NCI-H1694 (cell line): ENCODE measurements at places on chromosomes 4 and X.

- DNase-seq, result peak; percentile 39
Measured at GRCh38 chr4:61199873-61200186, 296 bp upstream of the ADGRL3 start.

DNA sequence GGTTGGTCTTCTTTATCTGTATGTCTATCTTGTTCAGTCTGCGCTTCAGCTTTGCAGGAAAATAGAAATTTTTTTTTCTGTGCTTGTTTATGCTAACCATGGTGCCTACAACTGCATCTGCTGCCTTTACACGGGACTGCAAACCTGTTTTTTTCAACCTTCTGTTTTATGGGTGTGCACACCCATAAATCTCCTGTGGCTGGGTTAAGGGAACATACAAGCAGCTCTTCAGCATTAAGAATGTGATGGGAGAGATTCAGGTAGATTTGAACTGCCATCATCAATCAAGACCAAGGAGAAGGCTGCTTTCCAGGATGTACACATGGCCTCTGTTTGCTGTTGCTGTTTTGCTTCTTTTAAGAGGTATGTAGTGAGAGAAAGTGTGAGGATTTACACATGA lies 502.9 kb downstream of the ANKRD50 start:
- no peak for DNase-seq

DNA sequence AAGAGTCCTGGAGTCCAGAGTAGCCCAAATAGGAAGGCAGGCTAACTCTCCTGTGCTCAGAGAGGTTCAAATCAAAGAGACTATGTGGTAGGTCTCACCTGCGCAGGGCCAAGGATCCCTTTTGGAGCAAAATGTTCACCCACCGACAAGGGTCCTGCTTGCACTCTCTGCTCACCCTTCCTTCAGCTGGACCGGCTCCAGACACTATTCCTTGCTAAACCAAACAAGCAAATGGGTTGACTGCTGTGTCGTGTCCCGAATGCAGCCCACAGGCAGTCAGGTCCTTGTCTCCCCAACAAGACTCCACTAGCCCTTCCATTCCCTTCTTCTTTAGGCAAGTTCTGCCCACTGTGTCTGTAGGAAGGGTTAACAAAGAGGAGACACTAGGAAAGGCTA lies 760 bp downstream of the TRMT2B start:
- no peak for DNase-seq

DNA sequence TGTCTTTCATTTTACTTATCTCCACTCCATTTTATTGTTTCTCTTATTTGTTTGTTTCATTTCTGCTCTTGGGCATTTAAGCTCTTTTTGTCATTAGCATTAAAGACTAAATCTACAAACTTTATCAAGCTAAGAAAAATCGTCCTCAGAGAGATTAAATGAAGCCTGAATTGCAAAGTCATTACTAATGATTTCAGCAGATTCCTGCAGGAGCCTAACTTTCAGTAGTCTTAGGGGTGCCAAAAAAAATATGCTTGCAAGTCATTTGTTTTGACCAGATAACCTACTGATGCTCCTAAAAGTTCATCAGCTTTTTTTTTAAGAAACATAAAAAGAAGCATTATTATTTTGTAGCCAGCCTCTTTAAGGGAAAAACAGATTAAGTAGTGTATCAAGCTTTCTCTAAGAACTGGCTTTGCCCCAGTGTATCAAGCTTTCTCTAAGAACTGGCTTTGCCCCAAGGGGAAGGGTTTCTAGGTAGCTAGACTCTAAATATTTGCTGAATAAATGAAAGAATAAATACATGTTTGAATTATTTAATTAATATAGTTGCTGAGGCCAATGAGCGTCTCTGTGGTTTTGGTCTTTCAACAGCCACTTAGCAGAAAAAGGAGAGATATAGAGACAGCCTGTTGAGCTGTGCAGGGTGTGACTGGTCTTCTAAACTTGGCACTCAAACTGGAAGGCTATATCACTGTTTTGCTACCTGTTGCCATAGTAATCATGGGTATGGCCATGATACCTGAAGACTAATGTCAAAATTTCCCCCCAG lies 174.2 kb downstream of the BTC start:
- DNase-seq, result no peak

DNA sequence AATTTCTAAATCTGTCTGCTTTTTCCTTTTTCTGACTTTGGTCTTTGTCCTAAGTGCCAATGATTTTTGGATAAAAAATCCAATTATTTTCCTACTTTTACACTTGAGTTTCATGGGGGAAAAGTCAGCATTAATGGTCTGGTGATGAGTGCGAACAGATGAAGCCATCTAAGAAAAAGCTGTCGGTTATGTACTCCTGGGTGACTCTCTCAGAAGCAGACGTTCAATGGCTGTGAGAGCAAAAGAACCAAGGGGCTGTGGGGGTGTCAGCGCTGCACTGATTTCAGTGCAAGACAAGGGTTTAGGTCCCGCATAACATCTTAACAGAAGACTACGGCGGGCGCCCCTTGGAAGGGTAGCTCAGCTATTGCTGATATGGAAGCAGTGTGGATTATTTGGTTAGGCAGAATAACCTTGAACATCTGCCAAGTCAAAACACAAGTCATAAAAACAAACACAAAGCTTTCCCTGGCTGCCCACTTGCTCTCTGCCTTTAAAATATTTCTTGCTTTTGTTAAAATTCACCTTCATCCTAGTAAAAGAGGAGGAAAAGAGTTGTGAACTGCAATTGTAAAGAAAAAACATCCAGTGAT lies 240.5 kb downstream of the MAML3 start:
- no peak for DNase-seq

- no peak for DNase-seq
Measured at GRCh38 chr4:61003301-61003700, 196.8 kb upstream of the ADGRL3 start.

GRCh38 chr4:82644734-82645126 lies 82.9 kb upstream of the TMEM150C start:
- no peak for DNase-seq

DNA sequence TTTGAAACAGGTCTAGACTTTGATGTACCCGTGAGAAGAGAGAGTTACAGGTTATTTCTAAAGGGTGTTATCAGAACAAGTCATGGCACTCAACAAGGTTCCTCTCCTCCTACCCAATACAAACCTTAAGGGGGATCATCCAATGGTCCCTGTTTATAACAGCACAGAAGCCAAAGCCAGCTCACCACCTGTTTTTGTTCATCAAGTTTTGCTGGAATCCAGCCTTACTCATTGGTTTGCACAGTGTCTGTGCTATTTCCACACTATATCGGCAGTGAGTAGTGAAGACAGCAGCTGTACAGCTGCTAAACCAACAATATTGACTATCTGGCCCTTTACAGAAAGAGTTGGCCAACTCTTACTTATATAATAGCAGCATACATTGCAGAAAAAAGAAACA lies 262.1 kb upstream of the STS start:
- no peak for DNase-seq

DNA sequence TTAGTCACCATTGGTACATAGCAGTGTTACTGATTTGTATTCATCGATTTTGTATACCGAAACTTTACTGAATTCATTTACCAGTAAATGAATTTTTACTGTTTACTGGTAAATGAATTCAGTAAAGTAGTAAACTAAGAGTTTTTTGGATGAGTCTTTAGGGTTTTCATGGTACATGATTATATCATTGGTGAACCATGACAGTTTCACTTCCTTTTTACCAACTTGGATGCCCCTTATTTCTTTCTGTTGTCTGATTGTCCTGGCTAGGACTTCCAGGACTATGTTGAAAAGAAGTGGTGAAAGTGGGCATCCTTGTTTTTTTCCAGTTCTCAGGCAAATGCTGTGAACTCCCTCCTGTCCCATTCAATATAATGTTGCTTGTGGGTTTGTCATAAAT lies 494.9 kb downstream of the GALNTL6 start:
- DNase-seq, result no peak

- DNase-seq, result no peak
Measured at GRCh38 chrX:148811236-148811635, 310.8 kb downstream of the AFF2 start.

- peak; percentile 17 for DNase-seq
Measured at GRCh38 chrX:119266364-119266995, 30.4 kb downstream of the PGRMC1 start.

DNA sequence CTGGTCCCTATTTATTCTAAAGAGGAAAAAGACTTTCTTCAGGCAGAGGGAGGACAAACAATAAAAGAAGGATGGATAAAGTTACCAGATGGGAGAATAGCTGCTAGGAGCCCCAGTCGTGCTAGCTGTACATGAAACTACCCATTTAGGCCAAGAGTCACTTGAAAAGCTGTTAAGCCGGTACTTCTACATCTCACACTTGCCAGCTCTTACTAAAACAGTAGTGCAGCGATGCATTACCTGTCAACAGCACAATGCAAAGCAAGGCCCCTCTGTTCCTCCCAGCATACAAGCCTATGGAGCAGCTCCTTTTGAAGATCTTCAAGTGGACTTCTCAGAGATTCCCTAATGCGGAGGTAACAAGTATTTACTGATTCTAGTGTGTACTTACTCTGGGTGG lies 1138.8 kb downstream of the ARAP2 start:
- no peak for DNase-seq

GRCh38 chr4:143473334-143474126 lies 40.0 kb upstream of the SMARCA5 start:
- DNase-seq, result no peak

GRCh38 chr4:175198056-175198455 lies 279.9 kb downstream of the ADAM29 start:
- DNase-seq, result no peak

GRCh38 chrX:13933851-13934250 lies 95.8 kb downstream of the GEMIN8 start:
- no peak for DNase-seq

DNA sequence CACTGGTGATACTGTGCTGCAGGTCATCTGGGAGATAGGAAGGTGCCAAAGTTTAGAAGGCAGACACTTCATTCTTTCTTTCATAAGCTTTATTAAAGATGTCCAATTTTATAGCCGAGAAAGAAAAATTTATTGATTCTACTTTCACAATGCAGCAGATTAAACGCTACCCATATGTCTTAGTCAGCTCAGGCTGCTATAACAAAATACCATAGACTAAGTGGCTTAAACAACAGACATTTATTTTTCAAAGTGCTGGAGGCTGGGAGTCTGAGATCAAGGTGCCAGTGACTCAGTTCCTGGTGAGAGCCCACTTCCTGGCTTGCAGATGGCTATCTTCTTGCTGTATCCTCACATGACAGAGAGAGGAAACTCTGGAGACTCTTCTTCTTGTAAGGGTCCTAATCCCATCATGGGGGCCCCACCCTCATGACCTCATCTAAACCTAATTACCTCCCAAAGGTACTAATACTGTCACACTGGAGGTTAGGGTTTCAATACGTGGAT lies 33.4 kb upstream of the KLHL34 start:
- no peak for DNase-seq

DNA sequence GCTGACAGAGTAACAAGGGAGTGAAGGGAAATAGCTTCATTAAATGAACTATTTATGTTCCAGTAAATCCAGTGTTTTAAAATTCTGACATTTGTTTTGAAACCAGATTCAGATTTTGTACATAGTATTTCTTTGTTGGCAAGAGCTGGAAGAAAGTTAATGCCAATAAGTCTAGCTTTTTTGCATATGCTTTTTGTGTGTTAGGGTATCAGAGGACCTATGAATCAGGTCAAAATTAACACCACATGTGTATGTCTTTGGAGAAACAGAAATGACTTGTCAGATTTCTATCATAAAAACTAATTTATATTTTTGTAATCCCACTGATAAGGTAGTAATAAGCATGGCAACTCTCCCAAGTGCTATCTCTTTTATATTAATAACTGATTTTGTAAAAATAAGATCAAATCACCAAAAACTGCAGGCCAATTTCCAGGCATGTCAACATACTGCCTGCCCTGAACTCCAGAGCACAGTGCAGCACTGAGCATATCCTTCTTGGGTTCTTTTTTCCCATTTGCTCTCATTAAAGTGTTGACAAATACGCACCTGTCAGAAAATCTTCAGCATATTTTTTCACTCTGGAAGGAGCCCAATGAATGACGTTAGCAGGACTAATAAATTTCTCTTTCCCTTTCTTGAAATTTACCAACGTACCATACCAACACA lies 65.5 kb downstream of the SH3RF1 start:
- DNase-seq, result no peak

DNA sequence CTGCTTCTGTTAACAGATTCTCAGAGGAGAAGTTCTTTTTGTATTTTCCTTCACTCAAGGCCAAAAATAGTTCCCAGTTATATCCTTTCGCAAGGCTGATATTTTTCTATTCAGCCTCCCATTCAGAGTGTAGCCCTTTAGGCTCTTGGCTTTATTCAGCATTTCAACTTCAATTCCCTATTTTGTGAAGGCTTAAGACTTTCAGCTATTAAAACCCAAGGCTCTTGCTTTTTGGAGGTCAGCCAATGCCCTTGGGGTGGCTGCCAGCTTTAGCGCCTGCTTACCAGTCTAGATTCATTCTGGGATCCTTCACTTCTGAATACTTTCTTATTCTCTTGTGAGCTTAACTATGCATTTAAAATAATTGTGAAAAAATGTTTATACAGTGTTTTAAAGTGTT lies 57.3 kb upstream of the ADGRA3 start:
- no peak for DNase-seq

- no peak for DNase-seq
Measured at GRCh38 chr4:87051121-87051713, 116.4 kb downstream of the AFF1 start.

DNA sequence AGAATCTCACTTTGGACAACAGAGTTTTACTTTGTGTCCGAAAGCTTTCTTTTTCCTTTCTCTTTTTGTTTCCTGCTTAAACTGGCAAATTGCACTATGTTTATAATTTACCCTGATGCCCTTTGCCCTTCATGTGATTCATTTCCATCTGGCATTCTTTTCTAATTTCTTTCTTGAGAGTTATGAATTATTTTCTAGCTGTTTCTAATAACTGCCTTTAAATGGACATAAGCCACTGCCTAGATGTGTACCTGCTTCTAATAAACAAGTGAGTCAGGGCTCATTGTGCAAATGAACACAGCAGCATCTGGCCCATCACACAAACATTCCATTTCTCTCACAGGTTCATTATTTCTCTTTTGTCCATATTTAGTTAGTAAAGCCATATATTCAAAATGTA lies 242.3 kb upstream of the GPRIN3 start:
- DNase-seq, result no peak

GRCh38 chr4:53788011-53788410 lies 196.7 kb upstream of the LNX1 start:
- DNase-seq, result peak; percentile 28

DNA sequence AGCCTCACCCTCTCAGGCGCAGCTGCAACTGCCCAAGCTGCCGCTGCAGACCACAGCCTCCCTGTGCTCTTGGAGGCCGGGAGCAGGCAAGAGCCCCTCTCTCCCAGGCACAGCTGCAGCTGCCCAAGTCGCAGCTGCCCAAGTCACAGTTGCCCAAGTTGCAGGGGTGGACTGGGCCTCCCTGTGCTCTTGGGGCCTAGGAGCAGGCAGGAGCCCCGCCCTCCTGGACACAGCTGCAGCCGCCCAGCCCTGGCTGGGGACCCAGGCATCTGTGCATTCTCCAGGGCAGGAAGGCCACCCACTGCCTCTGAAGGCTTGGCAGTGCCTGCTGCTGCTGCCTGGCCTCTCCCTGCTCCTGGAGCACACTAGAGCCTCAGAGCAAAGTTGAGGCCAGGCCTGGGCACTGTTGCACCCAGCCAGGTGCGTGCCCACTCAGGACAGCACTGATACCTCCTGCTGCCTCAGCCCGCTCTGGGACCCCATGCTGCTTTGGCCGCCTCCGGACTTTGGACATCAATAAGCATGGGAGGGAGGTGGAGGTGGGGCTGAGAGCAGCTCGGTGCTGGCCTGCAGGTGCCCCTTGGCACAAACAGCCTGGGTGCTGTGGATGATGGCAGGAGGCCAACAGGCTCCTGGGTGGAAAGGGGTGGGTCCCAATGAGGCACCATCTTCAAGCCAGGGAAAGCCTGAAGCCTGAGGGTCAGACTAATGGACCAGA lies 247.5 kb downstream of the PDGFC start:
- no peak for DNase-seq

- no peak for DNase-seq
Measured at GRCh38 chr4:157977086-157977485, 195.7 kb downstream of the GASK1B start.
